ENCODE measurements at places on chromosomes 6 and 20. TPM values are rescaled to one million over a fixed set of nuclear protein-coding genes. Genes with fewer than 3 reads are reported as not detected.

- no peak for DNase-seq
These were observed 73.2 kb upstream of the CNKSR3 start for GRCh38 chr6:154583546-154584188.

GRCh38 chr6:20575125-20575524 is 40.9 kb downstream of the CDKAL1 start:
- no peak for DNase-seq

GRCh38 chr6:76703285-76703684 is 630.8 kb upstream of the IMPG1 start:
- DNase-seq, result no peak

GRCh38 chr6:31379850-31380249 is 22.9 kb upstream of the HLA-B start:
- no peak for DNase-seq

DNA sequence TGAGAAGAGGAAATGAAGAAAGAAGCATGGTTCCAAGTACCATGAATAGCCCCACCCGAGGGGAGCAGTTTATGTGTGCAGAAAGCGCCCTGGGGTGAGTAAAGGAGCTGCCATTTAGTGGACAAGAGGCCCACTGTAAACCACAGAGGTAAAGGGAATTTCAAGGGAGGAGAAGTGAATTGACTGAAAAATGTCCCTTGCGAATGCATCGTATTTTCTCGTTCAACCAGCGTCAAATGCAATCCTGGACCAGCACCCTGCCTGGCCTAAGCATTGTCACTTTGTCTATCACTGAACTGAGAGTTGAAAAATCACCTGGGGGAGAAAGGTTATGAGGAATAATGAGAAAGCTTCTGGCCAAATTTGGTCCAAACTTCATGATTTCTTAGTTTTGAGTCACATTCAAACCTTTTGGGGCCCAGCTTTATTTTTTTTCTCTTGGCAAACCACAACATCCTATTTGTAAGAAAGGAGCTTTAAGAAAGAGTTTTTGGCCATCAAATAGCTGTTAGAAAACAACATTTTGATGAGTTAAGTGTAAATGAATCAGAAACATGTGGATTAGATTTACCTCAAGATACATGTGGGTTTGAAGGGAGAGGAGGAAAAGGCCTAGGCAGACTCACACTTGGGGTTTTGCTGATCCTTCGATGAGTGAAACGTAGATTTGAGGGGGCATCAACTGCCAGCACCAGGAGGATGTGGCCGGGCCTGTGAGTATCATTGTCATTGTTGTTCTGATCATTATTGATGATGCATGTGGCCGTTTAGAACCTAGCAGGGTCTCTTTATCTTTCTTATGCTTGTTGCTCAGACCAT is 214.0 kb downstream of the CLIC5 start:
- DNase-seq, result no peak

DNA sequence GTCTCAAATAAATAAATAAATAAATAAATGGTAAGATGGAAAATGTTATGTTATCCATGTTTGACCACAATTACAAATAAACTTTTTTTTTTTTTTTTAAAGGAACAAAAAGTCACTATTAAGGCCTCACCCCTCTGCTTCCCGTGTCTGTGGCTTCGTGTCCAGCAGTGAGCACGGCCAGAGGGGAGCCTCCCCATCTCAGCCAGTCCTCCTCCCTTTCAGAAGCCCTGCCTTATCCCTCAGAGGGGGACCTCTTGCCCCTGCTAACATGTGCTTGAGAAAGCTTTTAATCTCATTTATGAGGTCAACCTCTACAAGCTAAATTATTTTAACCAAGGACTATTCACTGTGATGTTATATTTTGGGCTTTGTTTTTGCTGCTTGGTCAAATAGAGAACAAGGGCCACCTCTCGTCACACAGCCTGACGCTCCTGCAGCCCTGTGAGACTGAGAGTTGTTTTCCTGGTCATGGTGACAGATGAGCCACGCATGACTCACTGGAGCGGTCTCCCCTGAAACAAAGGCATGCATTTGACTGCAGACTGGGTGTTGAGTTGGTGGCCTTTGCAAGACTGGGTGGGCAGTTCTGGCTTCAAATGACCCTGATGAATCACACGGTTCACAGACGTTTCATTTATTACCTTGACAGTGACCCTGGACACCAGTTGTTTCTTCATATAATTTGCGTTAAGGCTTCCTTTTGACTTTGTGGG is 131.8 kb downstream of the TIAM2 start:
- no peak for DNase-seq

TSPO2 gene
- total RNA-seq, result 0.30 TPM

PSORS1C1 gene
- total RNA-seq, result not detected

DNA sequence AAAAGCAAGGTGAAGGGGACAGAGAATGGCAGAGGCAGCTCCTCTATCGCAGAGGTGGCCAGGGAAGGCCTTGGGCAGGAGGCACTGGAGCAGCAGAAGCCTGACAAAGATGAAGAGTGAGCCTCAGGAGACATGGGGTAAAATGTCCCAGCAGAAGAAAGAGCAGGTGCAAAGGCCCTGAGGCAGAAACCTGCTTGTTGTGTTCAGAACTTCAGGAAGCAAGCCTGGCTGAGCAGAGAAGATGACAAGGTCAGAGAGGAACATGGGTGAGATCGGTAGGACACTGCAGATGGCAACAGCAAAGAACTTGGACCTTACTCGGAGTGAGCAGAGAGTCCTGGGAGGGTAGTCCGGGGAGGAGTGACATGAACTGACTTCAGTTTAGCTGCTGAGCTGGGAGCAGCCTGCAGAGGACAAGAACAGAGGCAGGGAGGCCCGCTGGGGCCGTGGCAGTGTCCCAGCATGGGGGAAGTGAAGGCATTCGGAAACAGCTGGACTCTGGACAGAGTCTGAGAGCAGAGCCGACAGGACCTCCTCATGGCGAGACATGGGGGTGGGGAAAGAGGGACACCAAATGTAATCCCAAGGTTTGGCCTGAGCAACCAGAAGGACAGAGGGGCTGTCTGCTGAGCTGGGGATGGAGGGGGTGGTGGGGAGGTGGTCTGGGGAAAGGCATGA is 106.3 kb downstream of the PREX1 start:
- no peak for DNase-seq

GPR6 gene
- total RNA-seq, result not detected

- no peak for DNase-seq
These were observed 161.0 kb downstream of the AIG1 start for GRCh38 chr6:143221698-143222097.

DNA sequence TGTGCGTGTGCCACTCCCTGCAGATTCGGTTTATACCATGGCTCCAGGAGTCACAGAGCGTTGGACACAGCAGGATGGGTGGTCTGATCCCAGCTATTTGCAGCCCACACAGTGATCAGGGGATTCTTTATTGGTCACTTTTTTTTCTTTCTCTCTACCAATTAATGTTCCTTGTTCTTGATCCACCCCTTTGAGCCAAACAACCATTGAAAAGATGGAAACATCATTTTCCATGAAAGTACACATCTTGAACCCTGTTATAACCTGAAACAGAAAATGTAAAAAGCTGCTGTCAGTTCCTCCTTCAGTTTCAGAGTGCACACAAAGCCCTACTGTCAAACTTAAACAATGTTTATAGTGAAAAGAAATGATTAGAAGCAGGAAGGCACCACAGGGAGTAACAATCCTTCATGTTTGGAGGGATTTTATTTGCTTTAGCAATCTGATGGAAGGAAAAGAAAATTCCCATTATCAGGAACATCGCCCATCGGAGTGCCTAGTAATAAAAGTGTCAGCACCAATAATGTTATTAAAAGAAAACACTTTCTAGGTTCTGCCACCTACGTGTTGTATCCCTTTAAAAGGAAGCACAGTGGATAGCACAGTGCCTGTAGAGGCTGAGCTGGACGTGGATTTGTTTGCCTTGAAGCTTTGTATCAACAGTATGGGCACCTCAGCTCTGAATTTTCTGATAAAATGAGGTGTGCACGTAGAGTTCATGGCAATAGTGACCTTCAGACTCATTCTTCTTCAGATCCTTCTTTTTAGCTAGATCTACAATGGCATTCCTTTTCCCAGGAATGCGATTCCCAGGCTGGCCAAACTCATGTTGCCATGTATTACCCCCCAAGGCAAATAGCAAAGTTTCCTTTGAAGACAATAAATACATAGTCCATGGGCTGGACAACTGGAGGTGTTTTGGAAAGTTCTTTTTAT is 16.1 kb upstream of the THBD start:
- DNase-seq, result no peak

- DNase-seq, result peak; percentile 39
These were observed 79.2 kb upstream of the CD93 start for GRCh38 chr20:23165307-23165750.

NKAPL gene
- 0.45 TPM for total RNA-seq

Measured in left lobe of liver (tissue), 2 donors.